ENCODE measurements at places on chromosomes 13 and 19.
A peak's percentile ranks its signal among the peaks of the same experiment; 100 is the strongest.

- DNase-seq = peak; percentile 6
These were observed 12.1 kb upstream of the KLK14 start for GRCh38 chr19:51094696-51095279.

GRCh38 chr19:35079826-35080225, 35.8 kb upstream of the FXYD3 start:
- DNase-seq = no peak

DNA sequence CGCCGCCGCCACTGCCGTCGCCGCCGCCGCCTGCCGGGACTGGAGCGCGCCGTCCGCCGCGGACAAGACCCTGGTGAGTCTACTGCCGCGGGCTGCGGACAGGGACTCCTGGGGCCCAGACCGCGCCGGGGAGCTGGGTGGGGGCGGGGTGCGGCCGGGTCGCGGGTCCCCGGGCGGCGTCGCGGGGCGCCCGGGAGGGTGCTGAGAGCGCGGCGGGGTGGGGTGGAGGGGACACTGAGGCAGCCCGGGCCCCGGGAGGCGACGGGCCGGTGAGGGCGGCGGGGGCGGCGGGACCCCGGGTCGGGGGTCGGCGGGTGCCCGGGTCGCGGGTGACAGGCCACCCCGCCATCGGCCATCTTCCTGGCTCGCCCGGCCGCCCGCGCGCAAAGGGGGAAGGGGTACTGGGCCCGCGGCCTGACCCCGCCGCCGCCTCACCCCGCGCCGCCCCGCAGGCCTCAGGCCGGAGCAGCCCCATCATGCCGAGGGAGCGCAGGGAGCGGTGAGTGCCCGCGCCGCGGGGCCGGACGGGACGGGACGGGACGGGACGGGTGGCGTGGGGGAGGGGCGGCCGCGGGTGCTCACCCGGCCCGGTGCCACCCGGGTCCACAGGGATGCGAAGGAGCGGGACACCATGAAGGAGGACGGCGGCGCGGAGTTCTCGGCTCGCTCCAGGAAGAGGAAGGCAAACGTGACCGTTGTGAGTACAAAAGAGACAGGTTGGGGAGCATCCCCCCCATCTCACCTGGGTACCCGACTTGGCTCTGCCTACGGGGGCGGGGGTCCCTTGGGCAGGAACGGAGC, 489 bp downstream of the CCNE1 start:
- DNase-seq = no peak

GRCh38 chr19:14433554-14434501, 722 bp downstream of the PKN1 start:
- peak; percentile 59 for DNase-seq

DNA sequence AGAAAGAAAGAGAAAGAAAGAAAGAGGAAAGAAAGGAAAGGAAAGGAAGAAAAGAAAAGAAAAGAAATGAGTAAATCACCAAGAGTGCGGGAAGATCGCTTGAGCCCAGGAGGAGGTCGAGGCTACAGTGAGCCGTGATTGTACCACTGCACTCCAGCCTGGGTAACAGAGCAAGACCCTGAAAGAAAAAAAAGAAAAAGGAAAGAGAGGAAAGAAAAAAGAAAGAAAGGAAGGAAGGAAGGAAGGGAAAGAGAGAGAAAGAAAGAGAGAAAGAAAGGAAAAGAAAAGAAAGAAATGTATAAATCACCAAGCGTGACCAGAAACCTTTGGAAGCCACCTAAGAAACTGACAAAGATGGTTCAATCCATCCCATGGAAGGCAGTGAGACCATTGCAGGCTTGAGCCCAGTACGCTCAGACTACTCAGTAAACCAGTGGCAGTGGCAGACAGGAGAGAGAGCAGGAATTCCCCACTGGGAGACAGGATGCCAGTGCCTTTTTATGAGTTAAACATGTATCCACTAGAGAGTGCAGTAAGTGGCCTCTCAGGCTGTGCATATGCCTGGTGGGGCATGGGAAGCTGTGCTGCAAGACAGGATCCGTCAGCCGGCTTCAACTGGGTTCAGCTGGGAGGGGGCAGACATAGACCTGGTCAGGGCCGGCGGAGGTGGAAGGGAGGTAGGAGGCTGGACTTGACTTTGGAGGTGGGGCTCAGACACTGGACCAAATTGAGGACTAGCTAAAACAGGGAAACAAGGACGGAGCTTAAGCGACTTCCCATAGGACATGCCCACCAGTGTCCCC, 4.8 kb downstream of the GPR42 start:
- DNase-seq = no peak

DNA sequence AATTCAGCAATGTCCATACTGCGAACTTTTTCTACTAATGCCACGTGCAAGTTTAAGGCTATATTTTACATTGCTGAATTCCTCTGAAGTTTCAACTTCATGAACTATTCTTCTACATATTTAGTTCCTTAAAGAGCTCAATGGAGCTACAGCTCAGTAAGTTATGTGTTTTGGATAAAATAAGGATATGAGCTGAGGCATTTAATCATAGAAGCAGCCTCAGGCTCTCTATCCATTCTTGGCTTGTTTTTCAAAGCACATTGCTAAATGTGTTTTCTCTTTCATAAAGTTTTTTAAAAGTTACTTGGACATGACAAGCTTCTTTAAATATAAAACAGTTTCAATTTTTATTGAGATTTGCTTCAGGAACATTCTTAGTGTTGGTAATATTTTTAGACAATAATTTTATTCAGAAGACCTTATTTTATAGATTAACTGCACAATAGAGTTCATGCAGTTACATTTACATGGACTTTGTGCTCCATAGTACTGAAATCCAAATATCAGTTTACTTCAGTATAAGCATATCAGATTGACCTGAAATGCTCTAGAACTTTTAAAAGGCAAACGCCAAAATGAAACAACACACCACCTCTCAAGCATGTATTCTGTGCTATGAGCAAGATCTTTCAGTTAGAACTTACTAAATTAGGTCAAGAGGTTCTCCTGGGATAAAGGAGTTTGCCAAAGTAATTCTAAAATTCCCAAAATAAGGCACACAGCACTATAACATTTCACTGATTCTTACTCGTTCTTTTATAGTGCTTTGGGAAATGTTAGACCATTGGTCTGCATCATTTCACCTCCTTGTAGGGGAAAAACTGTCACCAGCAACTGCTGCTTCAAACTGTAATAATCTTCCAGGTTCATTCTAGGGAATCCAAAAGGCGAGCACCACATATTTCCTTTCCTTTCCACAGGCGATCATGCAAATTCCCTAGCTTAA, 275.5 kb downstream of the ENOX1 start:
- no peak for DNase-seq

DNA sequence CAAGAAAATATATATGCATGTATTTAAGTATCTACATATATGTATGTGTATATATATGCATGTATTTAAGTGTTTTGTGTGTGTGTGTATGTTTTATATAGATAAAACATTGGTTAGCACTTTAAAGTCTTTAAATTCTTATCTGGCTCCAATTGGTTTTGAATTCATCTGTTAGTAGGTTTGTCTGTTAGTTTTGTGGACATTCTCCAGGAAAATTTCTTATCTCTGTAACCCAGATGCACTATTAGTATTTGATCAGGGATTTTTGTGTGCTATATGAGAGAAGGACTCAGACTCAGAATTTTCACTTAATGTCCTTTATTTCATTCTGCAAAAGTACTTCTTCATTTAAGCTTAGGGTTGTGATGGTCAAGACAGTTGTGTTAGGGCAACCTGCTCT, 103.1 kb downstream of the ITGBL1 start:
- no peak for DNase-seq

DNA sequence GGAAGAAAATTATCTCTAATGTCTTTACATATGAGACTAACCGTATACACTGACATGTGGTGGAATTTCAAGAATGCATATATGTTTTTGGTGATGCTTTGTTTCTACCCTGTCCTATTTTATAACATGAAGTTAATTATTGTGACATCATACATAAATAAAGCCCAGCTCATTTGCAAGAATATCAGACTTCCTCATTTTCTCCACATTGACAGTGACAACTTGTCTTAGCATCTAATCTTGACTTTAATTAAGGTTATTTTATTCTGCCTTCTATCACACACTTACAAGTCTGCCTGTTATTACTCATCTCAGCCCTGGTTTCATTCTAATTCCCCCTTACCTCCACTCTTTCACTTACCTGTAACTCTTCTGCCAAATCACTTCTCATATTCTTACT, 140.6 kb upstream of the STARD13 start:
- DNase-seq = no peak

GRCh38 chr13:98157609-98158008, 14.7 kb downstream of the FARP1 start:
- no peak for DNase-seq

- no peak for DNase-seq
These were observed 380.6 kb downstream of the LIG4 start for GRCh38 chr13:107834717-107835116.

DNA sequence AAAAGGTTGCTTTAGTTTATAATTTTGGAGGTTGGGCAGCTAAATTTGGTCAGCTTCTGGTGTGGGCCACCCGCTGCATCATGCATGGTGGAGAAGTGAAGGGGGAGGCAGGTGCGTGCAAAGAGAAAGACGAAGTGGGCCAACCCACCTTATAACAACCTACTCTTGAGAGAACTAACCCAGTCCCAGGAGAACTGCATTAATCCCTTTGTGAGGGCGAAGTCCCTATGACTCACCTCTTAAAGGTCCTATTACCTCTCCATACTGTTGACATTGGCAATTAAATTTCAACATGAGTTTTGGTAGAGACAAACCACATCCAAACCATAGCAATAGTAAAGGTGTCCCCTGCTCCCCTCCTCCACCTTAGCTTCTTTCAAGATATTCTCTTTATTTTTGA, 7.7 kb upstream of the FGF9 start:
- DNase-seq = no peak

GRCh38 chr13:45305079-45305478, 35.9 kb downstream of the TPT1 start:
- no peak for DNase-seq

DNA sequence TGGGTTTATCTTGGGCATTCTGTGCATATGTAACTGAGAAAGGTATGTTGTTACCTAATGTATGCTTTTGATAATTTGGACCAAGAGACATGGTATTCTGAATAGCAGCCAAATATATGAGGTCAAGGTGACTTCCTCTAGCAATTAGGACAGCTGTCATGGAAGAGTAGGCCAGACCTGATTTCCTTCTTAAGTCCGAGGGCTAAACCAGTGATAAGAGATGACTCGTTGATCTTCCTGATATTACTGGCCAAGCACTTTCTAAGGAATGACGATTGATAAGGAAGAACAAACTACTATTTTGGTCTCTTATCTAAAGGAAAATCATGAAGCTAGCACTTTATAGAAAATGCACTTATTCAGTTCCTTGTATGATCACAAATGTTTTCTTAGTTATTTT, 42.7 kb downstream of the ARHGAP35 start:
- DNase-seq = no peak

- no peak for DNase-seq
These were observed 61.9 kb upstream of the ATP12A start for GRCh38 chr13:24618011-24618955.

- DNase-seq = no peak
These were observed 121.0 kb downstream of the CRYL1 start for GRCh38 chr13:20404488-20405222.

GRCh38 chr19:57280962-57281400, 696 bp downstream of the ZNF460 start:
- no peak for DNase-seq

GRCh38 chr13:109157275-109157674, 527.9 kb downstream of the MYO16 start:
- DNase-seq = no peak

GRCh38 chr19:47228168-47228936, 2.6 kb downstream of the BBC3 start:
- no peak for DNase-seq

DNA sequence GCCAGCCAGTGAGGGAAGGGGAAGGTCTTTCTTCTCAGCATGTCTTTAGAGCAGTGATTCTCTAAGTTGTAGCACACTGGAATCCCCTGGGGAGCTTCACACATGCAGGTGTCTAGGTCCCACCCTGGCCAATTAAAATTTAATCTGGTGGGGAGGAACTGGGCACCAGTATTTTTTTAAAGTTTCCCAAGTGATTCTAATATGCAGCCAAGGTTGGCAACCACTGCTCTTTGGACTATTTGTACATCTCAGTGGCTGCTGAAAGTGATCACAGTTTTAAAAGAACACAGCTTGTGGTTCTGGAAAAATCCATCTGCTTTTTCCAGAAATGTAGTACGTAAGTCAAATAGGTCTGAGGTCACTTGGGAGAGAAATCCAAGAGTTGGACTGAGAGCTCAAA, 10.7 kb upstream of the KATNAL1 start:
- DNase-seq = no peak

DNA sequence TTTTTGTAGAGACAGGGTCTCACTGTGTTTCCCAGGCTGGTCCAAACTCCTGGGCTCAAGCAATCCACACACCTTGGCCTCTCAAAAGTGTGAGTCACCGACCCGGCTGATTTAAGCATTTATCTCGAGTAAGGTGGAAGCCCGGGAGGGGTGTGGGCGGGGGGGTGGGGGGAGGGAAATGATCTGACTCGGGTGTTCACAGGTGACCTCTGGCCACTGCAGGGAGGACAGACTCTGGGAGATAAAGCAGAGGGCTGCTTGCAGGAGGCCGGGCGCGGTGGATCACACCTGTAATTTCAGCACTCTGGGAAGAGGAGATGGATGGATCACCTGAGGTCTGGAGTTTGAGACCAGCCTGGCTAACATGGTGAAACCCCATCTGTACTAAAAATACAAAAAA, 7.9 kb downstream of the DENND1C start:
- DNase-seq = no peak

DNA sequence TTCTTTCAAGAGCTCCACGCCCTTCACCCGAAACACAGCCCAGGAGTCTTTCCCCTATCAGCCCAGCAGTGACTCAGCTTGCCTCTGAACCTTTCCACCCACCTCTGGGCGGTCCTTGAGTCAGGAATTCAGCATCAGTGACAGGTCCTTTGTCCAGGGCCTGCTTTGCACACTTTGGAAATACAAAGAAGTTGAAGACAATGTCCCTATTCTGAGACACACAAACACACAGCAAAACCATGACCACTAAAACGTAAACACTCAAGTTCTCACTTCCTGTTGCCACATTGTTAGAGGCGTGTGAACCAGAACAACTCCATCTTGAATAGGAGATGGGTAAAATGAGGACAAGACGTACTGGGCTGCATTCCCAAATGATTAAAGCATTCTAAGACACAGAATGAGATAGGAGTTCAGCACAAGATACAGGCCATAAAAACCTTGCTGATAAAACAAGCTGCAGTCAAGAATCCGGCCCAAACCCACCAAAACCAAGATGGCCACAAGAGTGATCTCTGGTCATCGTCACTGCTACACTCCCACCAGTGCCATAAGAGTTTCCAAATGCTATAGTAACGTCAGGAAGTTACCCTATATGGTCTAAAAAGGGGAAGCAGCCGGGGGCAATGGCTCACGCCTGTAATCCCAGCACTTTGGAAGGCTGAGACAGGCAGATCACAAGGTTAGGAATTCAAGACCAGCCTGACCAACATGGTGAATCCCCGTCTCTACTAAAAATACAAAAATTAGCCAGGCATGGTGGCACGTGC, 49.2 kb upstream of the ATP12A start:
- DNase-seq = no peak

GRCh38 chr13:26726684-26727083, 33.9 kb downstream of the GPR12 start:
- DNase-seq = no peak

Data from NCI-H774 (cell line).